ENCODE measurements at places on chromosomes 12 and 14.

- no peak for DNase-seq
Observed at GRCh38 chr12:13661005-13661887, 320.2 kb downstream of the GRIN2B start.

- no peak for DNase-seq
Observed at GRCh38 chr12:1047898-1048660, 57.1 kb downstream of the ERC1 start.

GRCh38 chr14:97848317-97848980 lies 1051.3 kb downstream of the VRK1 start:
- DNase-seq: no peak

DNA sequence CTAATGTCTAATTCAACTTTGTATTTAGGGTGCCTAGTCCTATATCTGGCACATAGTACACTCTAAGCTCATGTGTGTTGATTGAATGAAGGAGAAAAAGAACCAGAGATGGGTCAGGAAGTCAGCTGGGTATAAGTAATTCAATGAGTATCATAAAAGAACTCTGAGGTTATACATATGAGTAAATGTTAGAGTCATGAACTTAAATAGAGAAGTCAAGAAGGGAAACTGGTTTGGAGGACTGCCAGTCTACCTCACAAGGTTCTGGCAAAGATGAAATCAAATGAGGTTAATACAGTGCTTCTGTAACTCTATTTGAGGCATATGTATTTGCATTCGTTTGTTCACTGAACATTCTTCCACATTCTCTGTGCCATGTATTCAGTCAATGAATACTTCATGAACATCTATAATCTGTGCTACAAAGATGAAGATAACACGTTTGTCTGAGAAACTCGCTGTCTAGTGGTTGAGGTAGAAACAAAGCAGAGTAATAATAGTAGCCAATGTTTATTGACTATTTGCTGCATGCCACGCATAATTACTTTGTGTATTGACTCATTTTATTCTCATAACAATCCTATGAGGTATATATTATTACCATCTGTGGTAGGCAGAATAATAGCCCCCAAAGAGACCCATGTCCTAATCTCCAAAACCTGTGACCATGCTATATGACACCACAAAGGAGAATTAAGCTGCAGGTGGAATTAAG lies 88.9 kb downstream of the PTGER2 start:
- no peak for DNase-seq

GRCh38 chr12:131164096-131164872 lies 210.6 kb downstream of the ADGRD1 start:
- no peak for DNase-seq

DNA sequence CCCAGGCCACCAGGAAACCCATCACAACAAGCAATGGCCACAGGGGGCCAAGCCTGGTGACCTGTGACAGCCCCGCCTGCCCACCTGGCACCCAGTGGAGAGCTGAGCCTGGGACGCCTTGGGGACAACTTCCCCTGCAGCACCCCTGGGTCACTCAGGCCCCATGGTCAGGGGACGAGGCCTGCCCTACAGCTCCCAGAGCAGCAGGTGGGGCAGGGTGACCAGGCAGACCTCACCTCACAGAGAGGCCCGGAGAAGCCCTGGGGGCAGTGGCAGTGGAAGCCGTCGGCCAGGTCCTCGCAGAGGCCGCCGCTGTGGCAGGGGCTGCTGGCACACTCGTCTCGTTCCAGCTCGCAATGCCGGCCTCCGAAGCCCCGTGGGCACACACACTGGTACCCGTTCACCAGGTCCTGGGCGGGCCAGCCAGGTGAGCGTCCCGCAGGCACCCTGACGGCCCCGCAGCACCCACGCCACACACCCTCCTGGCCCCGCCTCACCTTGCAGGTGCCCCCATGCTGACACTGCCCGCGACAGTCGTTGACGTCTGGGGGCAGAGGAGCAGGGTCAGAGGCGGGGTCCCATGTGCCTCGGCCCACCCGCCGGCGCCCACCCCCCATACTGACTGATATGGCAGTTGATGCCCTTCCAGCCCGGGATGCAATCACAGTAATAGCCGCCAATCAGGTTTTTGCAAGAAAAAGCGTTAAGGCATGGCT lies 18.1 kb downstream of the JAG2 start:
- no peak for DNase-seq

DNA sequence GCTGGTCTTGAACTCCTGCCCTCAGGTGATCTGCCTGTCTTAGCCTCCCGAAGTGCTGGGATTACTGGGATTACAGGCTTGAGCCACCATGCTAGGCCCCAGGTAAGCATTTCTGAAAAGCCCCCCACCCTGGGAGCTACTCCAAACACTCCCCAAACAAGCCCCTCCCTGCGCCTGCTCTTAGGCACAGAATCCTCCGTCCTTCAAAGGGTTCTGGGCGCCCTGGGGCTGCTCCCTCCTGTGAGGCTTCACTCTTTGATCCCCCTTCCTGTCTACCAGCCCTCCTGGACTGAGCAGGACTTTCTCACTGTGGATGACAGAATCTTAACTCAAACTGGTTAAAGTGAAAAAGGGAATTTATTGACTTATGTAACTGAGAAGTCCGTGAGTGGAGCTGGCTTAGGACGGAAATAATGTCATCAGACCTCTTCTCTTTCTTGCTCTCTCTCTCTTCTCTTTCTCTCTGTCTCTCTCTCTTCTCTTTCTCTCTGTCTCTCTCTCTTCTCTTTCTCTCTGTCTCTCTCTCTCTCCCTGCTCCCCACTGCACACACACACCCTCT lies 66.9 kb upstream of the CLMN start:
- DNase-seq: no peak

GRCh38 chr12:70920891-70921290 lies 353 bp upstream of the PTPRR start:
- no peak for DNase-seq

GRCh38 chr12:122399592-122400373 lies 22.7 kb downstream of the CLIP1 start:
- DNase-seq: peak; percentile 34

- peak; percentile 67 for DNase-seq
Observed at GRCh38 chr12:120194534-120195395, at the start of gene GCN1. TSS of gene GCN1 (minus strand) at chr12:120194715. CDS start at chr12:120194697, 18 bp downstream.

DNA sequence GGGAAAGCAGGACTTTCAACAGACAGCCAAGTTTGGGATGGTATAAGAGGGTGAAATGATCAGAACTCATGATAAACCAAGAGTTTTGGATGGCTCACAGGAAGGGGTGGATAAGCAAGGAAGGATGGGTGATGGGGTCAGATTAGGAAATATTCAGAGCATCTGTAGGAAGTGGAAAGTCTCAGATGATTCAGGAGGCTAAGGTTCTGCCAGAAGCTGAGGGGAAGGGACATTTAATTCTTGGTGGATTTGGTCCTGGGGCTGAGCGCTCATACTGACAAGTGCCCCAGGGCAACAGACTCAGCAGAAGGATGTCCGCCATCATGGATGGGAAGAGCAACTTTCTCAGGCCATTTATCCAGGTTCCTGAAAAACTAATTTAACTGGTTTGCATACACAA lies 28.4 kb upstream of the BDKRB2 start:
- no peak for DNase-seq

DNA sequence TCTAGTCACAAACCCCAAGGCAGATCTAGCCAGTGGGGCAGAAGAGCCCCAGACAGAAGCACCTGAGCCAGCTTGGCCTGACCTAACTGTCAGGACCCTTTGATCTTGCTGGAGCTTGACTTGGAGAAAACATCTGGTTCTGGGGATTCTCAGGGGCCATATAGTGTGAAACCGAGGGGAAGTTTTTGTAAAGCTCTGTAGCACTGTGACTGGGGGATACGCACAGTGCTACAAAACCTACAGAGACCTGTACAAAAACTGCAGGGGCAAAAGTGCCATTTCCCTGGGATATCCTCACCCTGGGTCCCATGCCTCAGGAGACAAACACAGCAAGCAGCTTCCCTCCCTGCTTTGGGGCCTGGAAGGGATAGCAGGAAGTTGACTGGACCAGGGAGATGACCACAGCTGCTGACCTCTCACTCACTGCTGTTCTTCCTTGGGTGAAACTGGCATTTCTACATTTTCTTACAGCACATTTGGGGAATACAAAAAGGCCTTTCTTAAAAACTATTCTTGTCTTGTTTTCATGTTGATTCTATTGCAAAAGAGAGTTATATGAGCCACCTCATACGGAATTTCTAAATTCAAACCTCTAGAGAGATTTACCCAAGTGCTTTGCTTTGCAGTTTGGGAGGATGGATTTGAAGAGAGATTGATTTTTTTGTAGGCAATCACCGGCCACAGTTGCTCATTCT lies 140.0 kb downstream of the DAD1 start:
- no peak for DNase-seq

- no peak for DNase-seq
Observed at GRCh38 chr12:106093246-106093645, 45.5 kb downstream of the NUAK1 start.

- no peak for DNase-seq
Observed at GRCh38 chr12:67356380-67356774, 87.2 kb downstream of the CAND1 start.

DNA sequence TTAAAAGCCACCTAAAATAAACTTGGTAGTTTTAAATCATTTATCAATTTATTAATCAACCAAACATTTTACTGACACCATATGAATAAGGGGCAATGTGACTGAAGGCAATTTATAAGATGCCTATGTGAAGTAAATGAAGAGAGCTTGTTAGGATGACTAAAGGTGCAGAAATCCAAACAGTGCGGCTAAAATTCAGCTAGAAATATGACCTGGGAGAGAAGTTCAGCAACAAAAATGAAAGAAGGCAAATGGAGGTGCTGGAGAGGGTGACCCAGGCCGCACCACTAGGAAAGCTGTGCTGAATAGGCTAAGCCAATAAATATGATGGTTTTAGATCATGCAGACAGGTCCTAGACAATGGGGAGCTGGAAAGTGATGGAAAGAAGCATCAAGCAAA lies 403.7 kb downstream of the BTG1 start:
- DNase-seq: no peak

- DNase-seq: no peak
Observed at GRCh38 chr12:131057211-131057721, 103.6 kb downstream of the ADGRD1 start.

DNA sequence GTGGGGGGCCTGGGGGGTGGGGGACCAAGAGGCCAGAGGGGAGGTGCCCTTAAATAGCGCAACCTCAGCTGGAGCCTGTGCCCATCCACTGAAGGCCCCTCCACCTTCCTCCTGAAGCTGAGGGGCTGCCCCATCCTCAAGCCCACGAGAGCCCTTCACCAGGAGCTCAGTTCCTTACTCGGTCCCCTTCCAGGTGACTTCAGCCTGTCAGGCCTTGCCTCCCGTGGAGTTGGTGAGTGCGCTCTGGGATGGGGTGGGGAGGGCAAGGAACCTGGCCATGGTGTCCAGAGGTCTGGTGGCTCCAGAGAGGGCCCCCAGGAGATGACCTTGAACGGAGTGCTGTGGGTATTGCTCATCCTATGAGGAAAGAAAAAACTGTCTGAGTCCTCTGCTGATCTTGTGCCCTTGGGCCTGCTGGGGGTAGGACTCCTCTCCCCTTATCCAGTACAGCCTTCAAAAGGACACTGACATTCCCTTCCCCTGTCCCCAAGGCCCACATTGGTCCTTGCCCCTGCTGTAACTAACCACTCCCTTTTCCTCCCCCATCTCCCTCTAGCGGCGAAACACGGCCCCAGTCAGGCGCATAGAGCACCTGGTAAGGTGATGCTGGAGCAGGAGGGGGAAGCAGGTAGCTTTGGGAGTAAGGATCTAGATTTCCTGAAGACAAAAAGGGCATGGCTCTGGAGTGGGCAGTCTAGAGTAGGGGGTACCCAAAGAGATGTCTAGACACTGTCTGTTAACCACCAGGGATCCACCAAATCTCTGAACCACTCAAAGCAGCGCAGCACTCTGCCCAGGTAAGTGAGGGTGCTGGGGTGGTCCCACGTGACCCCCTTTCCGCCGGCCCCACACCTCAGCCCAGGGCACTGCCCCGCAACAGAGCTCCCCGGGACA lies 3.6 kb downstream of the TNS2 start:
- DNase-seq: peak; percentile 49

- DNase-seq: no peak
Observed at GRCh38 chr12:94269316-94269999, 121.1 kb downstream of the PLXNC1 start.
